Fibroblast of upper back skin (primary cell): ENCODE measurements at places on chromosomes 3 and 15.

DNA sequence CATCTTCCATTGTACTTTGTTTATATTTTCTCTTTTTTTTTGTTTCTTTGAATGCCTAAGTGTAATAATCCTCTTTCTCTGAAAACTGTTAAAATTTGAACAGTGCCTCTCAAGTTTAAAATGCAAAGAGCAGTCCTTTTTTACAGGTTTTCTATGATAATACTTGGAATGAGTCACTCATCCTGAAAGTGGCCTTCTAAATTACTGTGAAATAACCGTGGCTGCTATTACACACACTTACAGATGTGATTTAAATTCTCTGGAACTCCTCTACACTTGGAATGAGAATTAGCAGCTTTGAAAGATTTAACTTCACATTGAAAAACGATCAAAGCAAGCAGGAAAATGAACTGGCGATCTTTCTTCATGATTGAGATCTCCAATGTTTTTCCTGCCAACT, 105.9 kb downstream of the ROBO1 start:
- no peak for DNase-seq

GRCh38 chr3:129432671-129433070, 4.2 kb upstream of the EFCAB12 start:
- DNase-seq: no peak

GRCh38 chr3:5275529-5275928, 88.0 kb downstream of the EDEM1 start:
- peak; percentile 90 for DNase-seq

GRCh38 chr3:144324076-144324475, 352.5 kb downstream of the DIPK2A start:
- no peak for DNase-seq

DNA sequence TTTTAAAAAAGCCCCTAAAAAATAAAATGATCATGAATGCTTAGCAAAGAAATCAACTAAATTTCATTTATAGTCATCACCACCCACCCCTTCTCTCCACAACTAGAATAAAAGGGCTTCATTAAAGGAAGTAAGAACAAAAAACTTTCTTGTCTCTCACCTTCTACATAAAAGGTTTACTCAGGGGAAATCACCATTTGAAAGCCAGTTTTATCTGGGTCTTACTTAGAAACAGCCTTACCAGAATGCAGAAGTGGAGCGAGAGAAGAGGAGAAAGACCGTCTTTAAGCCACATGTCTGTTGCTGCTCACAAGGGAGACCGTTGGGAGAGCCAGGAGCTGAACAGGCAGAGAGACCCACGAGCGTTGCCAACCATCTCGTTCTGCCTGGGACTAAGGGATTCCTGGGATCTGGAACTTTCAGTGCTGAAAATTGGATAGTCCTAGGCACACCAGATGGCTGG, 350.1 kb upstream of the PROK2 start:
- DNase-seq: no peak

- DNase-seq: peak; percentile 54
These were observed 74.1 kb downstream of the GAP43 start for GRCh38 chr3:115697263-115698053.

GRCh38 chr3:156762631-156763185, 63.4 kb upstream of the LEKR1 start:
- peak; percentile 97 for DNase-seq

- DNase-seq: no peak
These were observed 47.4 kb upstream of the SEC22A start for GRCh38 chr3:123154020-123154985.

- DNase-seq: peak; percentile 72
These were observed 13.1 kb downstream of the SLC7A14 start for GRCh38 chr3:170572665-170573253.

DNA sequence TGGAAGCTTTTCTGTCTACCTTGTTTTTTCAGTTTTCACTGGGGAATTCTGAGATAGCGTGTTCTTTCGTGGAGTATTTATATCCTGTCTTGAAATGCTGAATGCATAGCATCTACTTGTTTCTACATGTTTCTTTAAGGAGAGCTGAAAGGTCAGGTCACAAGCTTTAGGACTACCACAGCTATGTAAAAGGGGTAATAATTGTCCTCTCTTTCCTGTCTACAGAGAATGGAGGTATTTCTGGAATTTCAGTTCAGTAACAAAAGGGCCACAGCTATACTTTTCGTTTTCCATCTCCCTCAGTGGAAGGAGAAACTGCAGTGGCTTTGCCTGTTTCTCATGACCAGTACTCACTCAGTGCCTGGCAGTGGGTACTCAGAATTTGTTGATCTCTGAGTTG, 4.7 kb downstream of the INAFM2 start:
- peak; percentile 84 for DNase-seq

DNA sequence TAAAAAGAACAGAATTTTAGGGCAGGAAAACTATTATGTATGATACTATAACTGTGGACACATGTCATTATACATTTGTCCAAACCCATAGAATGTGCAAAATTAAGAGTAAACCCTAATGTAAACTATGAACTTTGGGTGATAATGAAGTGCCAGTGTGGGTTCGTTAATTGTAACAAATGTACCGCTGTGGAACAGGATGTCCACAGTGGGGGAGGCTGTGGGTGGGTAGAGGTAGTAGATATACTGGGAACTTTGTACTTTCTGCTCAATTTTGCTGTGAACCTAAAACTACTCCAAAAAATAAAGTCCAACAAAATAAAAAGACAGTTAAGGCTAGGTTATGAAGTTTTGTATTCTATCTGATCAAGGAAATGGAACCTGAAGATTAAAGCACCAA, 24.8 kb downstream of the CD96 start:
- DNase-seq: no peak

- DNase-seq: no peak
These were observed 590.0 kb downstream of the EPHA3 start for GRCh38 chr3:89697321-89697916.

- no peak for DNase-seq
These were observed 46.4 kb downstream of the TNFAIP8L3 start for GRCh38 chr15:51048308-51048707.

DNA sequence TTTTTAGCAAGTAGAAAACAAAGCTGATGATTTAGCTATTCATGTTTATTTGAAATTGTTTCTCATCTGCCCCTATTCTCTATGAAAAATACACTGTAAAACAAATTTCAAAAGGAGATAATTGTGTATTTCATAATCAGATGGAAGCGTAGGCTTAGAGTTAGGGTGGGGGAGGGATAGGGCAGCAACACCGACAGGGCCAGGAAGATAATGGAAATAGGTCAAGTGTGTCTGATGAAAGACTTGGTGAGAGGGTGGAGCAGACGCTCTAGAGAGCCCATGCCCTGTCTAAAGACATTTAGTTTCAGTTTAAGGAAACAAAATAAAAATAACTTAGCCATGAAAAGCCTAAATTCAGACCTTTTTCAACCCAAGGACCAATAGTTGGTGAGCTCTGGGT, 51.6 kb upstream of the ARL6 start:
- no peak for DNase-seq

- no peak for DNase-seq
These were observed 21.8 kb upstream of the CLDN18 start for GRCh38 chr3:137988152-137988551.

DNA sequence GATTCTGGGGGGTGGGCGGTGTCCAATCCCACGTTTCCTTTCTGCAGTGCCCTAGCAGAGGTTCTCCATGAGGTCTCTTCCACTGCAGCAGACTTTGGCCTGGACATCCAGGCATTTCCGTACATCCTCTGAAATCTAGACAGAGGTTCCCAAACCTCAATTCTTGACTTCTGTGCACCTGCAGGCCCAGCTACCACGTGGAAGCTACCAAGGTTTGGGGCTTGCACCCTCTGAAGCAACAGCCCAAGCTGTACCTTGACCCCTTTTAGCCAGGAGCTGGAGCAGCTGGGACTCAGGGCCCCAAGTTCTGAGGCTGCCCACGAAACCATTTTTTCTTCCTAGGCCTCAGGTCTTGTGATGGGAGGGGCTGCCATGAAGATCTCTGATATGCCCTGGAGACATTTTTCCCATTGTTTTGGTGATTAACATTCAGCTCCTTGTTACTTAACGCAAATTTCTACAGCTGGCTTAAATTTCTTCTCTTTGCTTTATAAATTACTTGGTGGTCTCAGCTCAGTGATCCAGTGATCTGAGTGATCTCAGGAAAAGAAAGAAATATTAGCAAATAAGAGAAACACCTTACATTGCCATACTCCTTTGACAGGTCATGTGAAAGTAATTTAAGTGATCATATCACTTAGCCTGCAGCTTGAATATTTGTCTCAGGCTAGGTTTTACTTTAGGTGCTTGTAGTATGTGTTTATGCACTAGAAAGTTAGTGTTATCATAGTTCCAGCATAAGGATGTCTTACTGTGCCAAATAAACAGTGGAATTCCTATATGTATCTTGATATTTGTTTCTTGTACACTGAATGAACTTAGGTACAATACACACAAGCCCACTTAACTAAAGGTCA, 3.0 kb downstream of the SNAP23 start:
- no peak for DNase-seq

DNA sequence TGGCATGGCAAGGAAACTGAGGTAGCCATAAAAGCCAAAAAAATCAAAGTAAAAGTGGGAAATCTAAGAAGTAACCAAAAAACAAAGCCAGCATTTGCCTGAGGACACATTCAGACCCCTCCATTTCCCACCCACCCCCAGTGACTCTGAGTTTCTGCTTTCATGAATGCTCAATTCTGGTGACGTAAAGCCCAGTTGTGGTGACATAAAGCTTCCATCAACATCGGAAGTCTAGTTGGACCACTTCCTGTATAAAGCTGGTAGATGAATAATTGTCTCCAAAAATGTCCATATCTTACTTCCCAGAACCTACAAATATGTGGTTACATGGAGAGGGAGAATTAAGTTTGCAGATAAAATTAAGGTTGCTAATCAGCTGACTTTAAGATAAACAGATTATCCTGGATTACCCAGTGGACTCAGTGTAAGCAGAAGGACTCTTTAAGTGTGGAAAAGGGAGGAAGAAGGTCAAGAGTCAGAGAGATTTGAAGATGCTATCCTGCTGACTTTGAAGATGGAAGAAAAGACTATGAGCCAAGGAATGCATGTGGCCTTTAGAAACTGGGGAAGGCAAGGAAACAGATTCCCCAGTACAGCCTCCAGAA, 62.0 kb upstream of the ST3GAL6 start:
- no peak for DNase-seq

DNA sequence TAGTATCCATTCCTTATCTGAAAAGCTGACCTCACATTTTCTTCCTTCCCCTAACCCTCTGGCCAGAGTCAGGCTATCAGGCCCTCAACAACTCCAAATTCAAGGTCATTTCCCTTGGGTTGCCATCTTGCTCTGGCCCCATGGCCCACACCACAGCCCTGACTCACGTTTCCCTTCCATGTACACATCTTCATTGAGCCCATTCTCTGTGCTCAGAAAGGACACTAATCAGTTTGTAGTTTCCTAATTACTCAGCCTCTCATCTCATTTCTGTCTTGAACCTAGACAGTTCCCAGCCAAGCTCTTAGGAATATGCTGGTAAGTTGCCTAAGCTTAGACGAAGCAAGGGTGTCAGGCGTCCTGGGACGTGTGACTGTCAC, 14.9 kb downstream of the TGM5 start:
- no peak for DNase-seq

GRCh38 chr15:64739577-64740143, 35.7 kb downstream of the RBPMS2 start:
- no peak for DNase-seq

- no peak for DNase-seq
These were observed 777 bp downstream of the LOXL1 start for GRCh38 chr15:73927003-73927475.

GRCh38 chr3:153970741-153971347, 150.3 kb upstream of the ARHGEF26 start:
- DNase-seq: peak; percentile 51

- DNase-seq: peak; percentile 30
These were observed 37.8 kb downstream of the CFAP100 start for GRCh38 chr3:126432361-126433104.

- DNase-seq: no peak
These were observed 695 bp downstream of the RPL32 start for GRCh38 chr3:12840591-12841148.

- DNase-seq: peak; percentile 67
These were observed 38.5 kb upstream of the CPB1 start for GRCh38 chr3:148789146-148789545.

- DNase-seq: peak; percentile 17
These were observed 40.0 kb upstream of the TRH start for GRCh38 chr3:129934234-129935123.

GRCh38 chr3:196666001-196666867, 26.7 kb downstream of the NRROS start:
- DNase-seq: peak; percentile 33

GRCh38 chr15:100049483-100049882, 292.3 kb downstream of the ADAMTS17 start:
- DNase-seq: no peak

DNA sequence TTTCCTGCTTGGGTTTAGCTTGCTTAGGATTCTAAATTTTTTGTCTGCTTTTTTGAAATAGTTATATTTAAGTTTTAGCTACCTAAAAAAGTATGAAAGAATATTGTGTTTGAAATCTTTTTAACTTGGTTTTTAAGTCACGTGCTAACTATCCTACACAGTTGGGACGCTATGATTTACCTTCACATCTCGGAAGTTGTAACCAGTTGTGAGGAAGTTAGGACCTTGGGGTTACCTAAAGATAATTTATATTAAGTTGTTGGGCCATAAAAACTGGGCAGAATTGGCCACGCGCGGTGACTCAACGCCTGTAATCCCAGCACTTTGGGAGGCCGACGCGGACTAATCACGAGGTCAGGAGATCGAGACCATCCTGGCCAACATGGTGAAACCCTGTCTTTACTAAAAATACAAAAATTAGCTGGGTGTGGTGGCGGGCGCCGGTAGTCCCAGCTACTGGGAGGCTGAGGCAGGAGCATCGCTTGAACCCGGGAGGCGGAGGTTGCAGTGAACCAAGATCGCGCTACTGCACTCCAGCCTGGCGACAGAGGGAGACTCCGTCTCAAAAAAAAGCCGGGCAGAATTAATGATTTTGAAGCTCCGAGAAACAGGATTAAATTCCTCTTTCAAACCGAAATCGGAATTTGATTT, 1.0 kb downstream of the ZFAND6 start:
- DNase-seq: peak; percentile 28

DNA sequence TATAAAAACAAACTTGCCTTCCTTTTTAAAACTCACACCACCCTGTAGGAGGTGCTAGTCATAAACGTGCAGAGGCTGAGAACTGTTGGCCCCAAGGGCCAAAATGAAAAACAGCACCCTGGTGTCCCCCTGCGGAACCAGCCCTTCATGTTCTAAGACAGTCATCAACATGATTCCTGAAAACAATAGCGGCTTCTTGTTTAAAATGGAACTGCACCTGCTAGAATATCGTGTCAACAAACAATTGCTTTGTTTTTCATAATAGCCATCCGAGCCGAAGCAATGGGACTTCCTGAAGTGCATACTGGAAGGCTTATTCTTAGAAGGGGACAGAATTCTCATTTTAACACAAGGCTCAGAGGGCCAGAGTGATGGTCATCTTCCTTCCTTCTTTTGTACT, 43.7 kb downstream of the MECOM start:
- no peak for DNase-seq
